ENCODE measurements at places on chromosomes 11 and 22.
A peak's percentile ranks its signal among the peaks of the same experiment; 100 is the strongest.

GRCh38 chr11:34625576-34625975, 4.7 kb downstream of the EHF start:
- DNase-seq: no peak

DNA sequence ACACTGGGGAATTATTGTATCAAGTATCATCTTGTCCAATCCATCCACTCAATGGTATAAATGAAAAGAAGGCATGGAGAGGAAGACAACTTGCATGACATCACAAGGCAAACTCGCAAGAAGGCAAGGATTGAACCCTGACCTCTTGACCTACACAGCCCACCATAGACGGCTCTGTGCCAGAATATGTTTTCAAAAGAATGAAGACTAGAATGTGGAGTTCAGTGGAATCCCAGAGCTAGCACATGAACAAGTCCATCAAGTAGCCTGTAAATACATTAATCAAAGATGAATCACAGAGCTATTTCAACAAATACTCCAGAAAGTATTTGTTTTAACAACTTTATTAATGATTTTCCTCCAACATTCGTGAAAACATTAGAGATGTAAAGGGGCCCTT, 189.7 kb downstream of the GUCY1A2 start:
- DNase-seq: no peak

GRCh38 chr22:45001653-45002052, 8.2 kb downstream of the PHF21B start:
- DNase-seq: no peak

DNA sequence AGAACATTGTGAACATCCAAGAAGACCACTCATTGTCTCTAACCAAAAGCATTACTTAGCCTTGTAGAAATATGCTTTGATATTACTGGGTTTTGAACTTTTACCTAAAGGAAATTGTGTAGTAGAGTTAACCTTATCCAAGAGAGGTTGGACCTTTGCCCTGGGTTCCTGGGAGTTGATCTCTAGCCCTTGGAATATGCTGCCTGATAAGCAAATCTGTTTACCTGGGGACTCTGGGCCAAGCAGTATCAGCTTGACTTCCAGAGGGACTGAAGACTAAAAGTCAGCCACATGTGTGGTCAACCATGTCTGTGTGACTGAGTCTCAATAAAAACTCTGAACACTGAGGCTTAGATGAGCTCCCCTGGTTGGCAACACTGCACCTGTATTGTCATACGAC, 44.1 kb upstream of the CWF19L2 start:
- no peak for DNase-seq

GRCh38 chr11:126420698-126421256, 65.3 kb downstream of the ST3GAL4 start:
- DNase-seq: peak; percentile 38

DNA sequence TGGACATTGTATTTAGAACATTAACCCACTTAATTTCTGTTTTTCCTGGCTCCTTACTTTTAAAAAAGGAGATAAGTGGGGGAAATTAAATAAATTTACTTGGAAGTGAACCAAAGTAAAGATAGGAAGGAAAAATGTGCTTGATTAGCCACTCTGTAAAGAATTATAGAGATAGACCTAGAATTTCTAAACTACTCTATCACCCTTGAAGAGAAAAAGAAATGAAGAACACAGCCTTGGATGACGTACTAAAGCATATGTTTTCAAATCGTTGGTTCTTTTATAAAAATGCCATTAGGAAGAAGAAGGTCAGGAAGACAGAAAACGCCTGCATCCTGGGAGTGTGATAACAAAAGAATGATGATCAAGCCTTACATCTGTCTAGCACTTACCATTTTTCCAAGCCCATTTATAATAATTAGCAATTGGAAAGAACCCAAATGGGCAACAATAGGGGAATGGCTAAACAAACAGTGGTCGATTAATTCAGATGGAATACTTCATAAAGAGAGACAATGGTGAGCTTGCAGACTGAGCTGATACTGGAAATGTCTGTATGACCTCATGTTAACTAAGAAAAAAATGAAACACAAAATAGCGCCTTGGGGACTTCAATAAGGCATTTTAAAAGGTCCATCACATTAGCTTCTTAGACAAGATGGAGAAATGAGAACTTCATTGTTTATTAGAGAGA, 81.0 kb upstream of the LRRC55 start:
- DNase-seq: no peak

- DNase-seq: no peak
Observed at GRCh38 chr11:8757533-8757932, 74.9 kb downstream of the RPL27A start.

DNA sequence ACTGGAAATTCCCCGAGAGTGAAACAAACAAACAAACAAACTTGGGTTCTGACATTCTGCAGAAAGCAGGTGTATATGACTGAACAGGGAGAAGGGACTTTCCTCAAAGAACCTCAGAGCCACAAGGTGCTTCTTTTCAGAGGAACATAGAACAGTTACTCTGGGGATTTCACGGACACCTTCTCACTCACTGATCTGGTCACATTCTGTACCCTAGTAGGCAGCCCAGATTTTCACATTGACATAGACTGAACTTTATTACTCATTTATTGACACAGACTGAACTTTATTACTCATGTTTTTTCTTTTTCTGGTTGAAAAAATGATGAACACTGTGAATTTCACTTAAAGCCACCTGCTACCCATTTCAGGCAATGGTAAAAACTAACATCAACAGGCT, 263.0 kb downstream of the OPCML start:
- DNase-seq: no peak

DNA sequence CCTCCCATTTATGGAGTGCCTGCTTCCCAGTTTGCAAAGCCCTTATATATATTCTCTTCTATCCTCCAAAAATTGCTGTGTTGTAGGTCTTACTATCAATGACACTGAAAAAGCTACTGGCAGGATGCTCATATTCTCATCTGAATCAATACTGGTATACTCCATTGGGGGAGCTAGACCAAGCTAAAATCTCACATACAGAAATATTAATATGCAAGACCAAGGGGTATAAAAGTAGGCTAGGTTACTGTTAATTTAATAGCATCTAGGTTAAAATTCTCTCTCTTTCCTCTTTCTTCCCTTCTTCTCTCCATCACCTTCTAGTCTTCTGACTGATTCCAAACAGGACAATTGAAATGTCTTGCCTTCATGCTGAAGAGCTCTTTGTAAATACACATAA, 17.1 kb upstream of the BDNF start:
- DNase-seq: no peak

- no peak for DNase-seq
Observed at GRCh38 chr22:36916034-36916433, 2.6 kb downstream of the CSF2RB start.

DNA sequence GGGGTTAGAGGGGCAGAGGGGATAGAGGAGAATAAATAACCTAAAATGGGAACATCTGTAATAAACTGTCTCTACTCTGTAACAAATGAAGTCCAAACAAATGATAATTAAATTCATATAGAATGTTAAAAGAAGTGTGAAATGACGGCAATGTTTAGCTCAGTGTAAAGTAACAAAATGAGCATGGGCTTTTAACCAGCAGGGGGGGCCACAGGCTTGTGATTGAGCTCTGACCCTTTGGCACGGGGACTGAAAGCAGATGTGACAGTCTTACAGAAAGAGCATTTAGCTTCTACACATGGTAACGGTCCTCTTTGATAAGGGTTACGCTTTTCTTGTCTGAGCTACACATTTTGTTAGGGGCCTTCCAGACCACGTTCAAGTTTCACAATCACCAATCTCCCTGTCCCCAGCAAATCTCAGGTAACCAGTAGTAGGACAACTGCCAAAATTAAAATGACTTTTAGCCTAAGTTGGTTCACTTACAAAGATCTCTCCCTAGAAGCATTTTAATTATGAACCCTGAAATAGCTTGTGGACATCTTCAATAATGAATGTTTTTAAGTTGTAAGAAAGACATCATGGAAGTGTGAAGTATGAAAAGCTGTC, 262.5 kb downstream of the DCDC1 start:
- peak; percentile 58 for DNase-seq

DNA sequence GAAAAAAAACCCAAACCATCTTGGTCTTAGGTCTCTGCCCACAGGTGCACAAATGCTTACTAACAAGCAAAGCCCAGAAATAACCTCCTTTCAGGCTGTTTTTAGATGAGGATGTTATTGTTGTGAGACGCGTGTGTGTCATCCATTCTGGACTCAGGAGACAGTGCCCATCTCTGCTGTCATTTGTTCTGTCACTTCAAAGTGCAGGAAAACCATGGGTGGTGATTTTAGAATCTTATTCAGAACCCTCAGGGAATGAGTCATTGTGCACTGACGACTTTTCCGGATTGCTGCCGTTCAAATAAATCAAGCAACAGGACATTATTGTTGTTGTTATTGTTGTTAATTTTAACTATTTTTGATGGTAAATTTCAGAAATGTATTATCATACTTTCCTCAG, 110.3 kb downstream of the LRRC32 start:
- no peak for DNase-seq

- DNase-seq: no peak
Observed at GRCh38 chr11:6151117-6151516, 19.0 kb downstream of the OR52B2 start.

DNA sequence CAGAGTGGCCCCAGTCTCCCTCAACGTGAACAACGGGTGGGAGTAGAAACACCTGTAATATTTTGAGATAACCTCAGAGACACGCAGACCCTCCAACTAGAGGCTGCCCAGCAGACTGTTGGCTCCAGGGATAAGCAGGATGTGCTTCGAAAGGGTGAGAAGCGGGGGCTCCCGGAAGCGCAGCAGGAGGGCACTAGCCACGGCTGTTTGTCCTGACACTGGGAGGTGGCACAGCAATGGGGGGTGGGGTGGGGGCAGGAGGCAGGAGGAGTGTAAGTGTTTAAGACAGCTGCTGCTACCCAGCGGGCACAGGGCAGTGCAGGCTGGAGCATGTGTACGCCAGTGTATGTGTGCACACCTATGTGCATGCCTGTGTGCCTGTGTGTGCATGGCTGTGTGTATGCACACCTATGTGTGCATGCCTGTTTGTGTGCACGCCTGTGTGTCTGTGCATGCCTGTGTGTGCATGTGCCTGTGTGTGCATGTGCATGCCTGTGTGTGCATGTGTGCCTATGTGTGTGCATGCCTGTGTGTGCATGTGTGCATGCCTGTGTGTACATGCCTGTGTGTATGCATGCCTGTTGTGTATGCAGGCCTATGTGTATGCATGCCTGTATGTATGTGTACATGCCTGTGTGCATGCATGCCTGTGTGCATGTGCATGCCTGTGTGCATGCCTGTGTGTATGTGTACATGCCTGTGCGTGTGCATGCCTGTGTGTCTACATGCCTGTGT, 154.7 kb downstream of the SHANK2 start:
- no peak for DNase-seq

DNA sequence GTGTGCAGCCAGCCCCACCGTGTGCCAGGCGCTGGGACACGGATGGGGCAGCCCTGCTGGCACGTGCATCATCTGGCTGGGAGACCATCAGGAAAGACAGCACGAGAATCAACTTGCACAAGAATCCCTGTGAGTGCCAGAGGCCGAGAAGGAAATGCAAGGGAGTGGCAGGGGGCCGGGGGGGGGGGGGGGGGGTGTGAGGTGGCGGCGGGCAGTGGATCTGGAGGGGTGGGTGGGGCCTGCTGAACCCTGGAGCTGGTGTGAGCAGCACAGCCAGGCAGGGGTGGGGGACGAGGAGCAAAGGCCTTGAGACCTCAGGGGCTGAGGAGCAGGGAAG, 14.0 kb upstream of the FLRT1 start:
- DNase-seq: no peak

DNA sequence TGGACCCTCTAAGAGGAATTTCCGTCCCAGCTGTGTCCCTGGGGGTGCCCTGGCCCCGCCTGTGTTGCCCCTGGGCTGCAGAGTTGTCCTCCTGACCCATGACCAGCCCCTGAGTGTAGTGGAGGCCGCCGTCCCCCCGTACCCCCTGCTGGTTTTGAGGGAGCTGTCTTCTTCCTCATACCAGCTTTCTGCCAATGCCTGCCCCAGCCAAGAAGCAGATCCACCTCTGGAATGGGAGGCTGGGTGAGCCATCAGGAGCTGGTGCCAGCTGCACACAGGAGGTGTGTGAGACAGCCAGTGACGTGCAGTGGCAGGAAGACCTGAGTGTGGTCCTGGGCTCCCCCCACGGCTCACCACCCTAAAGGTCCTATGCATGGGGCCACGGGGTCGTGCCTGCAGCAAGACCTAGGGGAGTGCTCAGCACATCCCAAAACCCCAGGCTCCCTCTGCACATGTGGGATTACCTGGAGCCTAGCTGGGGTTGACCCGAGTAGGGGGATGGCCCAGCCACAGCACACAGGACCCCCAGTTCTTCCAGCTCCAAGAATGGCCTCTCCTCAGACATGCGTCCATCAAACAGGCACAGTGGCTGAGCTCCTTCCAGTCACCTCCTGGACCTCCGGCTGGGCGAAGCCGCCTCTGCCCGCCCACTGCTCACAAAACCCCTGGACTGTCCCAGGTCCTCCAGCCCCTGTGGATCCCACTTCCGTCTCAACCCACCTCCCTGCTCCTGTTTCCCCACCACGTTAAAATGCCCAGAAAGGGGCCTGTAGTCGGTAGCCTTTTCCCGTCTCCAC, 647.6 kb downstream of the BRD1 start:
- DNase-seq: no peak

DNA sequence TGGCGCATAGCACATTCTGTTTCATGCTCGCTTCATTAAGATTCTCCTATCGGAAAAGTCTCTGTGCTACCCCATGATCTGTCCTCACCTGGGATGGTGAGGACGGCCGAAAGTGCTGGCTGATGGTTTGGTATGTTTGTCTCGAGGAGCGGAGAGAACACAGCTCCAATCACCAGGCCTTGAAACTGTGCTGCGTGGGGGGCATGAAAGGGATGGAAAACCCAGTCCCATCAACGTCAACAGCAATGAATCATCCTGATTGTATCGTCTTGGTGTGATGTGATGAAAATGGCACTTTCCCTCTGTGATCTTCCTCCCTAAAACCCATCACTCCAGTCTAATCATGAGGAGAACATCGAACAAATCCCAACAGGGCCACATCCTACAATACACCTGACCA, 8.4 kb downstream of the FXYD6 start:
- DNase-seq: no peak

DNA sequence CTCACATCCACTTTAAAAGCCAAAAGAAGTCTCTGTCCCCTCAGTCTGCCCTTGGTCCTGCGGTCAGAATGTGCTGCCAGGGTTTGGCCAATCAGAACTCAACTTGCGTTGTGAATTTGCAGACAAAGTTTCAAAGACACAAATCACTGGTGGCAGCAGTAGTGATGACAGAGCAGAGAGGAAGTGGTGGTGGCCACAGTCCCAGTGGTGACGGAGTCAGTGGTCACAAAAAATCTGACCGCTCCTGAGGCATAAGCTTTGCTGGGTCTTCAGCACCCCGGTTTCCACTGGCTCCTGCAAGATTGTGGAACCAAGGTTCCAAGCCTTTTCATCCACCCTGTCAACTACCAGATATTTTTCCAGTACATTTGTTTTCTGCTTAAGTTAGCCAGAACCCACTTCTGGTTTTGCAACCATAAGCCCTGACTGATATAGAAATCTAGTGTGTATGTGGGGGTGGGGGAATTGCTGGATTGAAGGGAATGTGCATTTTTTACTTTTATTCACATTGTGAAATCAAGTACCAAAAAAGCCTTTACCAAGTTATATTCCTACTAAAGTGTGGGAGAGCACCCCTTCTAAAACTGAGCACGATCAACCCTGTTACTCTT, 112.3 kb downstream of the TMPRSS5 start:
- DNase-seq: no peak

GRCh38 chr11:131633921-131634715, 263.7 kb downstream of the NTM start:
- DNase-seq: no peak

GRCh38 chr11:61403658-61404057, 11.3 kb downstream of the TMEM216 start:
- DNase-seq: no peak

- no peak for DNase-seq
Observed at GRCh38 chr11:16814410-16815046, 76.1 kb downstream of the C11orf58 start.

- no peak for DNase-seq
Observed at GRCh38 chr11:47051217-47051616, 114.7 kb downstream of the CSTPP1 start.
